AG04450 (cell line): ENCODE measurements at places on chromosomes 16 and 17. TPM values are rescaled to one million over a fixed set of nuclear protein-coding genes. Genes with fewer than 3 reads are reported as not detected.

Gene MTSS2
- 57.9 and 80.1 TPM in 2 replicates for polyA plus RNA-seq

Gene MYH2
- not detected in 2 replicates for polyA plus RNA-seq

Gene CD300LG
- polyA plus RNA-seq = not detected in 2 replicates

Gene TEKT5
- 0.05 and 0.15 TPM in 2 replicates for polyA plus RNA-seq

Gene COG8
- polyA plus RNA-seq = 22.6 and 27.5 TPM in 2 replicates

Gene SHISA6
- not detected in 2 replicates for polyA plus RNA-seq

Gene DOC2B
- not detected in 2 replicates for polyA plus RNA-seq

Gene EPX
- polyA plus RNA-seq = not detected in 2 replicates

Gene DHRS7C
- polyA plus RNA-seq = not detected in 2 replicates

Gene BCAR1
- 16.1 and 26.9 TPM in 2 replicates for polyA plus RNA-seq

DNA sequence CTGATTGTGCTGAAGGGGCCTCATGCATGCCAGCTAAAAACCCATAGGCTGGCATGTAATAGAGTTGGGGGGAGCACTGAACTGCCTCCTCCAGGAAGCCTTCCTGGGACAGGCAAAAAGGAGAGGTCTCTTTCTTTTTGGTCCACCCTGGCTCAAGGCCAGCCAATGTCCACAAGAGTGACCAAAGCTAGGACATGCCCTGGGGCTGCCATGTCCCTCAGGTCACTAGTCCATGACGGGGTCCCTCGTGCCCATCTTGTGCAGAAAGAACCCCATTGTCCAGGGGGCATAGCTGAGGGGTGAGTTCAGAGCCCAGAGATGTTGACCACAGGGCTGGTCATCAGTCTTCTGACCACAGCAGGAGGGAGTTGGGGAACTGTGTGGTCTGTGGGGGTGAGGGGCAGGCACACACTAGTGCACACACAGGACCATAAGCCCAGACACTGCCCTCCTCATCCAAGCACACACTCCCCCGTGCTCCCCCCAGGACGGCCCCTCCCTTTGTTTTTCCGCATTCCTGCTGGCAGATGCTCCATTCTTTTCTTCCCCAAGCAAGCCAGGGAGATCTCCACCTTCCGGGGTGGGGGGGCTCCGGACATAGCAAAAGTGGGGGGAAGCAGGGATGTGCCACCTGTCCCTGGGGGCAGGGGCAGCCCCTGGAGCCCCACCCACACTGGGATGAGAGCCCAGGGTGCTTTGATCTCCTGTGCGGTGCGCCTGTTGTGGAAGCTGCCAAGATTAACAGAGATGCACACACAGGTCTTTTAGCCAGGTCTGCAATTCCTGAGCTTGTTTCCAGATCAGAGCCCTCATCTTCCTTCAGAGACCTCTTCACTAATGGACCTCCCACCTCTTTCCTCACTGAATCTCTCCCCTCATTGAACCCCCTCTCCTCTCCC is 25.2 kb upstream of the PHB1 start:
- DNase-seq = no peak

- no peak for DNase-seq
Measured at GRCh38 chr16:12532871-12533610, 270.6 kb downstream of the CPPED1 start.

DNA sequence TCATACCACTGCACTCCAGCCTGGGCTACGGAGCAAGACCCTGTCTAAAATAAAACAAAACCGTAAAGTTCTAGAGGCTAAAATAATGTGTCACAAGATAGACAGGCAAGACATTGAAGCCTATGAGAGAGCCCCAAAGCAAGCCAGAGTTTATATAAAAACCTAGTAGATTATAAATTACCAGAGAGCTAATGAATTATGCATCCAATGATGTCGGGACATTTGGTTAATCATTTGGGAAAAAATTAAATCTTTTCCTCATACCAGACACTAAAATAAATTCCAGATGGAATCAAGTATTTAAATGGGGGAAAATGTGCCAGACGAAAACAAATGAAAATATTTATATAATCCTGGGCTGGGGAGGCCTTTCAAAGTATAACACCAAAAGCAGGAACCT is 24.2 kb downstream of the CCDC40 start:
- no peak for DNase-seq

- DNase-seq = no peak
Measured at GRCh38 chr16:83117810-83118209, 491.0 kb downstream of the CDH13 start.

- no peak for DNase-seq
Measured at GRCh38 chr16:67183-67791, 5.1 kb downstream of the RHBDF1 start.

GRCh38 chr16:47568351-47568750 is 107.2 kb downstream of the PHKB start:
- DNase-seq = no peak

DNA sequence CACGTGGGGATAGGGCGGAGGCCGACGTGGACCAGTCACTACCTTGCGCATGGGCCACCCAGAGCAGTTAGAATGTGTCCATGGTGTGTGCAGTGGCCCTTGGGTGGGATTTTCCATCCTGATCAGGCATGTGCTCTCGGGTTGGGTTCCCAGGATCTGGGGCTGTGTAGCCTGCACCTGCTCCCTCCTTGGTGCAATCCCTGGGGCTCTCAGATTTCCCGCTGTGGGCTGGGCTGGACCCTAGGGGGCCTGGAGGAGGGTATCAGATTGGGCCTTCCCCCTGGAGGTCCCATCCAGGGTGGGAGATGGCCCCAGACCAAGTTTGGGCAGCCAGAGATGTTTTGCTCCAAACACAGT is 1.3 kb downstream of the SMTNL2 start:
- DNase-seq = no peak

DNA sequence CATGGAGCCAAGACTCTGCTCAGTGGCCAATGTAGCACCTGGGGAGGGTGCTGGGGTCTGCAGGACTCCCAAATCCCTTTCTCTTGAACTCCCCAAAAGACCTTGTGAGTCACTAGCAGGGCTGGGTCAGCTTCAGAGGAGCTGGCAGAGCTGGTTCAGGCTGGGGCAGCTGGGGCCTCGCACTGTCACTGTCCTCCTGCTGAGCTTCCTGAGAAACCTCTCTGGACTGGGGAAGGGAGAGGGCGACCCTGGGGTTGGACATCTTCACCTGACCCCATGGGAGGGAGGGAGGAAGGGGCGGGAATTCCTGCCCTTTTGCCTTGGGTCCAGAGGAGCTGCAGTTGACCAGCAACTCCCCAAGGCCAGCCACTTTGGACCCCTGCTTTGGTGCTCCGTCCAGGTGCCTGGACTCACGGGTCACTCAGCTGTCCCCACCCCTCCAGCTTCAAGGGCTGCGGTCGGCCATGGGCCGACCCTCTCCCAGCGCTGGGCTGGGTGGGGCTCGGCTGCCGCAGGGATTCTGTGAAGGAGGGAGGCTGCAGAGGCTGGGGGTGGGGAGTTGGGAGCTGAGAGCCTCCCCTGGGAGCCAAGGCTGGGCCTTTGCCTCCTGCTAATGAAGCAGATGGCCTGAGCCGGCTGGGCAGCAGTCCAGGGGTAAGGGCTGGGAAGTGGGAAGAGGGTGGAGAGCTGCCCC is 9.2 kb downstream of the FMNL1 start:
- no peak for DNase-seq

GRCh38 chr16:67177743-67178699 is 5.7 kb downstream of the MATCAP1 start:
- no peak for DNase-seq

GRCh38 chr17:19755392-19755791 is 7.3 kb upstream of the ALDH3A1 start:
- DNase-seq = no peak

DNA sequence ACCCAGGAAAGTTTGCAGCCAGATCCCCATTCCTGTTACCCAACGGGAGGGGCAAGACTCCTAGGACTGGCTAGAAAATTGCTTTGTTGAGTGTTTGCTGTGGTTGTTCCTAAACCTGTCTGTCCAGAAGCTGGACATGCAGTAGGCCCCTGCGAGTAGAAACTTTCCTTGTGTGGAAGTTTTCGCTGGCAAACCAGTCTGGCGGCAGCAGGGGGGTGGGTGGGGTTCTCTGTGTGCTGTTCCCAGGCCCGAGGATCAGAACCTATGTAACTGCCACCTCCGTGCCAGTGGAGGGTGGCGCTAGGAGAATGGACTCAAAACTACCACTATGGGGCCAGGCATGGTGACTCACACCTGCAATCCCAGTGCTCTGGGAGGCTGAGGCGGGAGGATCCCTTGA is 9.2 kb downstream of the SGSM2 start:
- DNase-seq = no peak

DNA sequence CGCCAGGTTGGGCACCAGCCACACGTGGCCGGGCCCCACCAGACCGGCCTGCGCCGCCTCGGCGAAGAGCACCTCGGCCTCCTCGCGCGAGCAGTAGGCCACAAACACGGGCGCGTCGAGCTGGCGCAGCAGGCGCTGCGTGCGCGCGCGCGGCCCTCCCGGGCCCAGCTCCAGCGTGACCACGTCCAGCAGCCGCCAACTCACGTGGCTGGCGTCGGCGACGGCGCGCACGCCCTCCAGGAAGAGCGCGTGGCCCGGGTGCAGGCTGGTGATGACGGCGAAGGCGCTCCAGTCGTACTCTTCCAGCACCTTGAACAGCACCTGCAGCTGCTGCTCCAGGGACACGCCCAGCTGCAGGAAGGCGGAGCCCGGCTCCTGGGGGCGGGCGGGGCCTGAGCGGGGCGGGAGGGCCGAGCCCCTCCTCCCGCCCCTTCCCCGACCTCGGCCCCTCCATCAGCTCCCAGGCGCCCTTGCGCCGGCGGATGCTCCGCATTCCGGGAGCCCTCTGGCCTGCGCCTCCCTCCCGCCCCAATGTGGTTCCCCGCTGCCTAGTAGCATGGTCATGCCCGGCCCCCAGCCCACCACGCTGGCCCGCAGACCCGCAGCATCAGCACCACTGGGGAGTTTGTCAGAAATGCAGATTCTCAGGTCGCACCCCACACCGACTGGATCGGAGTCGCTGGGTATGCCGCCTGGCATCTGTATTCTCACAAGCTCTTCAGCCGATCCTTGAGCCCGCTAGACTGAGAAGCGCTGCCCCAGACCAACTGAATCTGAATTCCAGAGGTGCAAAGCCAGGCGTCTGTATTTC is 7.2 kb downstream of the GRIN2C start:
- DNase-seq = no peak

- DNase-seq = no peak
Measured at GRCh38 chr16:88326611-88327485, 55.9 kb upstream of the ZNF469 start.

DNA sequence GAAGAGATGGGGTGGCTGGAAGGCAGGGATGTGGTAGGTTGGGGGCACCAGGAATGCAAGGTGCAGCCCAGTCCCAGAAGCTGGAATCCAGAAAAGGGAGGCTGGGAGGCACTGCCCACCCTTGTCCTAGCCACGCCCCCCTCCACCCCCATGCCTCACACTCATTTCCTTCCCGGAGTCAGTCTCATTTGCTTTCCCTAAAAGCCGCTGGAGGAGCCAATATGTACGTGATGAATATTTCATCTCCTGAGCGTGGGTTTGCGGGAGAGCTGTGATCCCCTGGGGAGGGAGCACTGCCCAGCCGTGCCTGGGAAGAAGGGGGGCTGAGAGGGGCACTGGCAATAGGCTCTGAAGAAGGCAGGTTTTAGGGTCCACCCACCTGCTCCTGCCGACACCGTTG is 124.5 kb upstream of the LHX1 start:
- DNase-seq = no peak

- no peak for DNase-seq
Measured at GRCh38 chr16:1279081-1279944, 23.4 kb downstream of the TPSD1 start.

GRCh38 chr17:46122486-46122871 is 70.8 kb downstream of the KANSL1 start:
- DNase-seq = no peak

- DNase-seq = no peak
Measured at GRCh38 chr16:72996291-72997062, 51.5 kb downstream of the ZFHX3 start.

DNA sequence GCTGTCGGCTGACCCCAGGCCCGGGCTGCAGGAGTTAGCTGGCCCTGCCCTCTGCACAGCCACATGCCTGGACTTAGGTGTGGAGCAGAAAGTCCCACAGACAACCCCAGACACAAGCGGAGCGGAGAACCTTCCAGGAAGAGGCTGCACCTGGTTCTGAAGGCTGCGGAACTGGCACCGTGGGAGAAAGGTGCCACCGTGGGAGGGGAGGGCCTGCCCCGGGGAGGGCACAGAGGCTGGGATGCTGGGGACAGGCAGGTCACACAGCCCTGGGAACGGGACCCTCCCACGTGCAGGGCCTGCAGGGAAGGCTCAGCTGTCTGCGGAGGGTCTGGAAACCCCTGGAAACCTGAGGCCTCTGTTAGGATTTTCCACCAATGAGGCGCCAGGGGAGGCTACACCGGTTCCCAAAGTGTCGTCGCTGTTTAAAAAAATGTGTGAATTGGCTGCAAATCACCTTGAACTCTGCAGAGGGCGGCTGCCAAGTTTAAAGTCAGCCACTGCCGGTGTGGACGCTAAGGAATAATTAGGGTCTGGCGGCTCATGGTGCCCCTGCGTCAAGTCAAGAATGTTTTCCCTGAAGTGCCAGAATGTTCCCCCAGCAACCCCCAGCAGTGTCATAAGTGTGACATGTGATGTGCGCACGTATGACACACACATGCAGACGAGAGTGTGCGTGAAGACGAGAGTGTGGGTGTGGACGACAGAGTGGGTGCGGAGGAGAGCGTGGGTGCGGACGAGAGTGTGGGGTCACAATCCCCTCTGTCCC is 50.9 kb upstream of the PABPN1L start:
- DNase-seq = no peak

GRCh38 chr17:41171886-41172285 is 3.9 kb upstream of the KRTAP4-3 start:
- DNase-seq = peak; percentile 6

GRCh38 chr16:9976601-9977000 is 205.6 kb downstream of the GRIN2A start:
- DNase-seq = no peak

GRCh38 chr17:58520843-58521430 is 6.5 kb upstream of the MTMR4 start:
- no peak for DNase-seq

DNA sequence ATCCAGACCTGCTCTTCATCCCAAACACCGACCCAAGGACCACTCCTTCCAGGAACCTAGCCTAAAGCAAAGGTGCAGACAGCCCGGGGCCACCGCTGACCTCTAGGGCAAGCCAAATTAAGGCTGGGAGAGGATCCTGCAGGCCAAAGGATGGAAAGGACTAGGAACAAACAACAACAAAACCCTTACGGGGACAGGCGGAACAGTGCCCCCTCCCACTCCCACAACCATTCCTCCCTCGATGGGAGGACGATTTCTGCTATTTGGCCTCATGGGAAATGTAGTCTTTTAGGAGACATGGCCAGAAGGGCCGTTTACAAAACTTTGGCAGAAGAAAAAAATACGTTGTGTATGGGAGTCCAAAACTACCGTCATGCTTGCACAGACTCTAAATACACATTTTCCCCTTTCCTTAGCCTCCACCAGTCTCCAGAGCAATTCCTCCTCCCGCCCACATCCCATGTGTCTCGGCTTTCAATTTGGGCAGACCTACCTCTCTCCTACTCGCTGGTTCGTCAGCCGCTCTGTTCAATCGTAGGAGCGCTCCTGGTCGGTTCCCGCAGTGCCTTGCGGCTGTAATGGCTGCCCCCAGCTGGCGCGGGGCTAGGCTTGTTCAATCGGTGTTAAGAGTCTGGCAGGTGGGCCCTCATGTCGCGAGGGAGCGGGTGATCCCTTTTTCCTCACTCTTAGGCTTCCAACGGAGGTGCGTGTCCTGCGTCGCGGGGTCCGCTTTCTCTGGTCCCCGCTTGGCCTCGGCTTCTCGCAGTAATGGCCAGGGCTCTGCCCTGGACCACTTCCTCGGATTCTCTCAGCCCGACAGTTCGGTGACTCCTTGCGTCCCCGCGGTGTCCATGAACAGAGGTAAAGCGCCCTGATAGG is at the start of gene ERAL1:
ERAL1 (plus strand) TSS at position 560 of the 879 bp plus-strand sequence; CDS start at position 579, 19 bp downstream.
- DNase-seq = peak; percentile 75
